ENCODE measurements at places on chromosomes 7 and 10. TPM values are rescaled to one million over a fixed set of nuclear protein-coding genes. Genes with fewer than 3 reads are reported as not detected.

DNA sequence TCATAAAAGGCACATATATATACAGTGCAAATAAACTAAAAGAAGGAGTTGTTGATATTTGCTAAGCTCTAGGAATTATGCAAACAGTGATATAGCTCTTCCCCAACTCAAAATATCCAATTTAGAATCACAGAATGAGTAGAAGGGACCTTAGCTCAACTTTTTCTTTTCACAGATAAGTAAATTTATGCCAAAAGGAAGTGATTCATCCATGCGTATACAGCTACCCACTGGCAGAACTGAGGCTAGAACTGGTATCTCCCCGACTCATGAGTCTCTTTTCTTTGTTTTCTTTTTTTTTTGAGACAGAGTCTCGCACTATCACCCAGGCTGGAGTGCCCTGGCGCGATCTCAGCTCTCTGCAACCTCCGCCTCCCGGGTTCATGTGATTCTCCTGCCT is 54.2 kb upstream of the SVIL start:
- DNase-seq: peak; percentile 50

DNA sequence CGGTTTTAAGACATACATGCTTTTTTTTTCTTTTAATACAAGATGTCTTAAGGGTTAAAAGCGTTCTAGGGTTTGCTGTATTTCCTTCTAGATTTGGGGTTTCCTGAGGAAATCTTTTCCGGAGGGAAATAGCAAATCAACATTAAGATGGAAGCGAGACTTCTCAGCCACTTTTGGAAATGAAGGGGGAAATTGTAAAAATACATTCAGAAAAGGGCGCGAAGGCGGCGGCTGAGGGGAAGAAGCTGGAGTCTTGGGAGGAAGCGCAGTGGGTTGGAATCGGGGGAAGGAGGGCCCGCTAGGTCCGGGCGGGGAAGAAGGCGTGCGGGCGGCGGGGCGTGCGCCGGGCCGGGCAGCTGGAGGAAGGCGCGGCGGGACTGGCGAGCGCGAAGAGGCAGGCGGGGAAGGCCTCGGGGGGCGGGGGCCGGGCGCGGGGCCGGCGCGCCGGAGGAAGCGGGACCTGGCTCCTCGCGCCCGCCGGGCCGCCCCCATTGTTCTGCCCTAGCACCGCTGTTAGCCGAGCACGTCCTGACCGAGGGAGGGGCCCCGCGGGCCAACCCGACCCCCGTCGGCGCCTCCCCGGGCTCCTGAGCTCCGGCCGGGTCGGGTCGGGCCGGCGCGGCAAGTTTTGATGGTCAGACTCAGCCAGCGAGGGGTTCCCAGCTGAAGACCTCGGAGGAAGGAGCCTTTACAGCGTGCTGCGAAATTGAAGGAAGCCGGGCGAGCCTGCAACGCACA is 1.5 kb upstream of the SKIDA1 start:
- DNase-seq: peak; percentile 42

DNA sequence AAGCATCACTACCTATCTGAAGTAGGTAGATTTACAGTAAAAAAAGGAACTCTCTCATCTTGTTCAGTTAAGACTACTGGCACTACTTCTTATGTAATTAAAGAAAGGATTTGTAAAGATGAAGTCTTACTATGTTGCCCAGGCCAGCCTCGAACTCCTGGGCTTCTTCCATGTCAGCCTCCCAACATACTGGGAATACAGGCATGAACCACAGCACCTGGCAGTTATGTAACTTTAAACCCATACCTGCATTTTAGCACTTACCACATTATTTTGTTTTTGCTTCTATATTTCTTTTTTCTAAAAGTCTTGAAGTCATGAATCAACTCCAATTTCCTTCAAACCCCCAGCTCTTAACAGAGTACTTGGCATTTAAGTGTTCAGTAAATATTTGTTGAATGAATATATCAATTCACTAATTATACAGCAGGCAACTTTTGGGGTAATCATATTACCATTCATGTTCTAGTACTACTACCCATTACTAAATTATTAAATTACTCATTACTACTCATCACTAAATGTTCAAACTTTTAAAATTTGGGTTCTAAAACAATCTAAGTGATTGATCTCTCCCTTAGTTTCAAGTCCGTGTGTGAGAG is 31.6 kb upstream of the CCDC71L start:
- DNase-seq: no peak

ATOH7 gene
- total RNA-seq: not detected

NUTM2B gene
- total RNA-seq: 0.49 TPM

DNA sequence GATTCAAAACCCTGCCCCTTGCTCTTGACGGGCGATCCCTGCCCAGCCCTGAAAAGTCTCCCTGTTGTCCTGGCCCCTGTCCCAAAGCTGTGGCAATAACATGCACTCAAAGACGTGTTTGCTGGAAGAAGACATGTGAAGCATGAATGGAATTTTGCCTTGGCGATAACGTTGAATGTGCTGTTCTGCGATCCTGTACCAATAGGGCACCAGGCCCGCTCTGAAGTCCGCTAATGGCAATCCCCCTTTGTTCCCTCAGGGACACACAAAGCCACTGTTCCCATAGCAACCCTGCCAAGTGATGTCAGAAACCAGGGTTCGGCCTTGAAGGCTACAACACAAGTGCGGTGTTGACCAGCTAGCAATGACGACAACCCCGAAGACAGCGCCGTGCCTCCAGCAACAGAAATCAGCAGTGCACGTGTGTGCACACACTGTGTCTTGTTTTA is 284.6 kb downstream of the KLF6 start:
- no peak for DNase-seq

GRCh38 chr7:131385039-131385605 is 57.4 kb downstream of the MKLN1 start:
- no peak for DNase-seq

SFMBT2 gene
- total RNA-seq: 20.0 TPM

DNA sequence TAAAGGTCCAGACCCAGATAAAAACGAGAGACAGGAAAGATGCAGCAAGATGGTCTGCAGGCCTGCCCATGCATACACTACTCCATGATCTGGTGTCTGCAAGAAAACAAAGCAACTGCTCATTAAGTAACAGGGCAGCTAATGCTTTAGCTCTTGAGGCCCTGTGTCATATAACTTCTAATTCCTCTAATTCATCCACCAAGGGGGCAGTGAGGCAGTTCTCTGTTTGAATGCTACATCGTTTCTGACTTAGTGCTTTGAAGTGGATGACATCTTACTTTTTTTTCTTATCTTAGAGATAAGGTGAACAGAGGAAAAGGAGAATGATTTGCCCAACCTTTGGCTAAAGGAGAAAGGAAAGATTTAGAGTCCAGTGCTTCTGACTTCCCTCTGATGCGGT is 619.7 kb downstream of the AUTS2 start:
- no peak for DNase-seq

SLC26A3 gene
- not detected for total RNA-seq

- DNase-seq: no peak
Observed at GRCh38 chr7:38274927-38275620, 1.6 kb upstream of the TARP start.

DNA sequence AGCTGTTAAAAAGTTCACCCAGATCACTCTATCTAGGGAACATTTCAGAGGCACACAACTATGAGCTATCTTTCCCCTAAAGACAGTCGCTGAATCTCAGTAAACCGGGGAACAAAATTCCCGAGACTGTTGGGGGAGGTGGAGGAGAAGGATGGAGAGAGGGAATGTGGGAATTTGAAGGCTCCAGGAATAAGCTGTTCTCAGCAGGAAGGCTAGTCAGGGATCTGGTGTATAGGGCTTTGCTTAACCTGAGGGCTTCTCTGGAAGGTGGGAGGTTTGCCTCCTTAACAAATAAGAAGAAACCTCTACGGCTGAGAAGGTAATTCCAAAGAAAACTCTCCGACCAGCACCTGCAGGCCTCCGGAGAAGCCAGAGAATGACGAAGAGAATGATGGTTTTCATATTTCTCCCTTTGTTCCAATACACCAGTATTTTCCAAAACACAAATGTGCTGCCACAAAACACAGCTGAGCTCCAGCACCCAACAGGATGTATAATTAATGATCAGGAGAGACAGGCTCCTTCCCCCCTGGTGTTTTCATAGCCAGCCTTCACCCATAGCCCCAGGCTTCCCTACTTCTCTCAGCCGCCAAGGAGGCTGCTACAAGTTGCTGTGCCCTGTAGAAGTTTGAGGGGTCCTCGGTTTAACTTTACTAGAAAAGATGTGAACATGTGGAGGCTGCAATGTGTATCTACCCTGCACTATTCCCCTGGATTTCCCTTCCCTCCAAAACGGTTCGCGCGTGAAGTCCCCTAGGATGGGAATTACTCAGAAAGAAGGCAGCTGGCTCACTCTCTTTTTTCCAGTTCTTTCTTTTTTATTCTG is 2.0 kb downstream of the KCNMA1 start:
- no peak for DNase-seq

GRCh38 chr7:140294454-140294853 is 103.9 kb downstream of the SLC37A3 start:
- no peak for DNase-seq

DNA sequence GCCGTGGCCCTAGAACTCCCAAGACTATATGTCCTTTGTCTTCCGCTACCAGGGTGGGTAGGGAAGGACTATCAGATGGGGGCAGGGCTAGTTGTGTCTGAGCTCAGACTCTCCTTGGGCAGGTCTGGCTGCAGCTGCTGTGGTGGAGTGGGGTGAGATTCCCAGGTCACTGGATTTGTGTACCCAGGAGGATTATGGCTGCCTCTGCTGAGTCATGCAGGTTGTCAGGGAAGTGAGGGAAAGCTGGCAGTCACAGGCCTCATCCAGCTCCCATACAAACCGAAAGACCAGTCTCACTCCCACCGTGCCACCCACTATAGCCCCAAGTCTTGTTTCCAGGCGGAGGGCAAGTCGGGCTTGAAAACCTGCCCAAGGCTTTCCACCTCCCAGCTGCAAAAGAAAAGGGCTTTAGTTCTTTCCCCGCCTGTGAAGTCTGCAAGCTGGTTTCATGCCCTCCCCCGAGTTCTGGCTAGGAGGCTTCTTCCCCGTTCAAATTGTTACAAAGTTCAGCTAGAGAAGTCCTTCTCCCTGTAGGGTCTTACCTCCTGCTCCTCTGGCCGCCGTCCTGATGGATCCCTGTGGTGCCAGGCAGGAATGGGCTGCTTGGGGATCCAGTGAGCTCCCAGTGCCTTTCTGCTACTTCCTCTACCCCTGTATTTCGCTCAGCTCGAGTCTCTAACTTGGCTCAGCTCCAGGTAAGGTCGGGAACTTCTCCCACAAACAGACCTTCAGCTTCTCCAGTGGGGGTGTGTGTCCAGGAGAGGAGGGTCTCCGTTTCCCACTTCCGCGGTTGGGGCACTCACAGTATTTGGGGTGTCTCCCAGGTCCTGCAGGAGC is 106.8 kb upstream of the FGL2 start:
- DNase-seq: no peak

ZNF487 gene
- 2.3 TPM for total RNA-seq

HUS1 gene
- total RNA-seq: 61.2 TPM

All from activated naive CD4-positive, alpha-beta T cell treated with anti-CD3 and anti-CD28 coated beads for 36 hours (primary cell).